Natural killer cell treated with Interleukin-12 subunit alpha and Interleukin-12 subunit beta and Interleukin-15 and Interleukin-18, amount 100 ng/mL, for 72 hours (primary cell): ENCODE measurements at places on chromosomes 16 and 17. TPM values are rescaled to one million over a fixed set of nuclear protein-coding genes. Genes with fewer than 3 reads are reported as not detected.

DNA sequence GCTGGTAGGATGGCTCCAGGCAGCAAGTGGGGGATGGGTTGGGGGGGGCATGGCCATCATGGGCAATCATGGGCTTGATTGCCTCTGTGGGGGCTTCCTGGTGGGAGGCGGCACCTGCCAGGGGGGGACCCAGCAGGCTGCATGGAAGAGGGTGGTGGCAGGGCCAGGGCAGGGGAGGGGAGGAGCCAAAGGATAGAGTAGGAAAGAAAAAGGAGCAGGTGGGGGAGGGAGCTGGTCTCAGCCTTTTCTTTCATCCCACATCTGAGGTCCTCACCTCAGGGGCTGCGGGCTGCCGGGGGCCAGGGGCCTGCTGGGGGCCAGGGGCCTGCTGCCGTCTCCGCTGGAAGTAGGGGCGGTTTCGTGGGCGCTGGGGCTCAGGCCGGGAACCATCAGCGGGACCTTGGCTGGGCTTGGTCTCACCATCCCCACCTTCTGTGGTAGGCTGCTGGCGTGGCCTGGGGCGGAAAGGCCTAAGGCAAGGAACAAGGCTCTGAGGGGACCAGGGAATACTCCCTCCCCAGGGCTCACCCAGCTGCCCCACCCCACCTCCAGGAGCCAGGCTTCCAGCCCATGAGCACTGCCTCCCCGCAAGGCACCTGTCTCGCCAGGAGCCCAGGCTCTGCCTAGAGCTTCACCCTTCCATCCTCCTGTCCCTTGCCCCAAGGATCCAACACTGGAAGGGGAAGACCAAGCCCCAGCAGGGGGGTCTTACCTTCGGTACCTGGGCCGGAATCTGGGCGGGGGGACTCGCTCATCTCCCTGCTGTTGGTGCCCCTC lies 5.0 kb downstream of the YBX2 start:
- no peak for DNase-seq

DNA sequence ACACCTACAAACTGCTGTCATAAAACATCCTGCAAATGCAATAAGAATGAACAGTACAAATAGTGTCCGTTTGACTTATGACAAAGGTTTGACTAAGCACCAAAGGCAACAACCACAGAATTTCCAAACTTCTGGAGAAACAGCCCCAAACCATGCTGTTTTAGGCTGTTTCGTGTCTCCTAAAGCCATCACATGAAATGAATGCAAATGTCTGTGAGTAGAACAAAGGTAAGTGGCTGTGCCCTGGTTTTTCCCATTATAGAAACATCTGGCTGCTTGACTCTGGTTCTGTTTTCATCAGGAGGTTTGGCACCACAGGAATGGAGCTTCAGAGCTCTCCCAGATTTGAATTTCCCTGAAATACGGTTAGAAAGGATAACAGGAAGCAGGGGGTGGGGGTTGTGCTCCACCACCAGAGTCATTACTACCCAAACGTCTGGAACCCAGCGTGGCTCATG lies 4.6 kb upstream of the EMP2 start:
- no peak for DNase-seq

- no peak for DNase-seq
Observed at GRCh38 chr16:69003500-69003899, 102.0 kb upstream of the HAS3 start.

Gene CIBAR2
- total RNA-seq: not detected

- DNase-seq: no peak
Observed at GRCh38 chr16:50498431-50499155, 49.6 kb upstream of the NKD1 start.

Gene TEX19
- not detected for total RNA-seq
